CD8-positive, alpha-beta memory T cell (primary cell): ENCODE measurements at places on chromosomes 12 and 14.

- no peaks in the 10 kb centered on the region for H3K27me3 ChIP-seq
- H3K36me3 ChIP-seq: no peaks in the 10 kb centered on the region
- no peak for DNase-seq
- H3K27ac ChIP-seq: no peak overlapping the region
- no peak overlapping the region for H3K4me3 ChIP-seq
- H3K4me1 ChIP-seq: peaks cover 32% of the 10 kb centered on the region
Observed at GRCh38 chr14:45246691-45247090, 6.3 kb downstream of the MIS18BP1 start.

DNA sequence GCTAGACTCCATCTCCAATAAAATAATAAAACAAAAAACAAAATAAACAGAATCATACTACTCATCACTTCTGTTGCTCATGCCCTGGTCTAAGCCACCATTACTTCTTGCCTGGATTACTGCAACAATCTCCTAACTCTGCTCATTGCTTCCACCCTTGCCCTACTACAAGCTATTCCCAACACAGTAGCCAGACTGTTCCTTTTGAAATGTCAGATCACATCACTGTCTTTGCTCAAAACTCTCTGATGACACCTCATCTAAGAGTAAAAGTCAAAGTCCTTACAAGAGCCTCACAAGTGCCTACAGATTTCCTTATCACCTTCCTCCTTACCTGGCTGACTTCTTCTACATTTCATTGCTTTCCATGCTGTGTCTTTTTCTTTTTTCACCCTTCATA, 10.0 kb downstream of the FBXO33 start:
- H3K27ac ChIP-seq: no peak overlapping the region
- H3K4me1 ChIP-seq: peaks cover 31% of the 10 kb centered on the region
- no peak overlapping the region for H3K4me3 ChIP-seq
- no peak for DNase-seq

GRCh38 chr12:99002731-99003130, 357.6 kb downstream of the APAF1 start:
- H3K27ac ChIP-seq: no peak overlapping the region
- H3K4me1 ChIP-seq: no peaks in the 10 kb centered on the region
- no peaks in the 10 kb centered on the region for H3K36me3 ChIP-seq
- no peak for DNase-seq
- peaks cover 3% of the 10 kb centered on the region for H3K27me3 ChIP-seq

DNA sequence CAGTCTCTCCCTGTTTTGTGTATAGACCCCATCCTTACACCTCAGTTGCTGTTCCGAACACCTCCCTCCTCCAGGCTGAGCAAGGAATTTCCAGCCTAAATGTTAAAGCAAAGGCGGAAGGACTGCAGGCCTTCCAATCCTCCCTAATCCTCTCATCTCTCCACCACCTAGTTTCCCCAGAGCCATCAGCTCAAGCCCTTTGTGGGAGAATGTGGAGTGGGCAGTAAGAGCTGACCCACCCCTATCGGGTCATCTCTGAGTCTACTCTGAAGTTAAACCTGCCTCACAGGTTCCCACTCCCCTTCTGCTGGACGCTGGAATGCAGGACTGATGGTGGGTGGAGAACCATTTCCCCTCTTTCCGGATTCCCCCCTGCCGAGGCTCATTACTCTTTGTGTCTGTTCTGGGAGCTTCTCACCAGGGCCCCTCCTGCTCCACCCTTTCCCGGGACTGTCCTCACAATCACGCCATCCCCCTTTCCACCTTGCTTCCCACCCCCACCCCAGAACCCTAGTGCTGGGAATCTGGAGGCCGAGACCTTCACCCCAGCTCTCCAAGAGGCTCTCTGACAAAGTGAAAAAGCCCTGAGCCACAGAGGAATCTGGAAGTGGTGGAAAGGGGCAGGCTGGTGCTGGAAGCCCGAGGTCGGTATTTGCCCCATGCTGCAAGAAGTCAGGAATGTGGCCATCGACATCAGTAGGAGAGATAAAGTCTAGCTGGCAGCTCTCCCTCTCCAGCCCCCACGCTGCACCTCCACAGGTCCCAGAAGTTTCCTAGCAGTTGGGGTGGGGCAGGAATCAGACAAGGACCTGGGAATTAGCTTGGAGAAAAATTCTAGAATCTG, 3.3 kb upstream of the KRT18 start:
- no peaks in the 10 kb centered on the region for H3K36me3 ChIP-seq
- DNase-seq: no peak
- H3K27ac ChIP-seq: no peak overlapping the region
- peaks cover 7% of the 10 kb centered on the region for H3K4me1 ChIP-seq

DNA sequence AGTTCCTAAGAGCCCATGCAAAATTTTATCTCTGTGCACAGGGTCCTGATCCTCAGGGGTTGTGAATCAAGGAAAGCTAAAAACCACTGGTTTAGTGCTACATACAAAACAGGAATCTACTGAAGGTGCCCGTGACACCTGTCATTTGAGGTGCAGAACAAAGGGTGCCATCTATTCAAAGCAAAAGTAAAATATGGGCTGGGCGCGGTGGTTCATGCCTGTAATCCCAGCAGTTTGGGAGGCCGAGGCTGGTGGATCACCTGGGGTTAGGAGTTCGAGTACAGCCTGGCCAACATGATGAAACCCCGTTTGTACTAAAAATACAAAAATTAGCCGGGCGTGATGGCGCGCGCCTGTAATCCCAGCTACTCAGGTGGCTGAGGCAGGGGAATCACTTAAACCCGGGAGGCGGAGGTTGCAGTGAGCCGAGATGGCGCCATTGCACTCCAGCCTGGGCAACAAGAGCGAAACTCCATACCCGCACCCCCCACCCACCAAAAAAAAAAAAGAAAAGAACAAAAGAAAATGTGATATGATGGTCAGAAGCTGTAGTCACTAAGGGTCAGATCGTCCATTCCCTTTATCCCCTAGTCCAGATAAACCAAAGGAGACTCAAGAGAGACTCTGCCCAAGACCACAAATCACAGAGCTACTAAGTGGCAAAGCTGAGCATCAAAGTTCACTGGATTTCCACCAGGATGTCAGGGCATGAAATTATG, 3.4 kb downstream of the PPTC7 start:
- H3K36me3 ChIP-seq: no peaks in the 10 kb centered on the region
- peaks cover 80% of the 10 kb centered on the region for H3K4me1 ChIP-seq
- H3K4me3 ChIP-seq: peak overlapping the region; percentile 7
- no peak for DNase-seq
- no peaks in the 10 kb centered on the region for H3K27me3 ChIP-seq

GRCh38 chr14:64060199-64060545, 207.4 kb downstream of the SYNE2 start:
- DNase-seq: no peak
- peaks cover 23% of the 10 kb centered on the region for H3K36me3 ChIP-seq
- H3K27me3 ChIP-seq: no peaks in the 10 kb centered on the region
- no peak overlapping the region for H3K4me3 ChIP-seq

- no peaks in the 10 kb centered on the region for H3K36me3 ChIP-seq
- H3K4me3 ChIP-seq: no peak overlapping the region
- no peak for DNase-seq
Observed at GRCh38 chr12:51818566-51819300, 29.8 kb downstream of the FIGNL2 start.

DNA sequence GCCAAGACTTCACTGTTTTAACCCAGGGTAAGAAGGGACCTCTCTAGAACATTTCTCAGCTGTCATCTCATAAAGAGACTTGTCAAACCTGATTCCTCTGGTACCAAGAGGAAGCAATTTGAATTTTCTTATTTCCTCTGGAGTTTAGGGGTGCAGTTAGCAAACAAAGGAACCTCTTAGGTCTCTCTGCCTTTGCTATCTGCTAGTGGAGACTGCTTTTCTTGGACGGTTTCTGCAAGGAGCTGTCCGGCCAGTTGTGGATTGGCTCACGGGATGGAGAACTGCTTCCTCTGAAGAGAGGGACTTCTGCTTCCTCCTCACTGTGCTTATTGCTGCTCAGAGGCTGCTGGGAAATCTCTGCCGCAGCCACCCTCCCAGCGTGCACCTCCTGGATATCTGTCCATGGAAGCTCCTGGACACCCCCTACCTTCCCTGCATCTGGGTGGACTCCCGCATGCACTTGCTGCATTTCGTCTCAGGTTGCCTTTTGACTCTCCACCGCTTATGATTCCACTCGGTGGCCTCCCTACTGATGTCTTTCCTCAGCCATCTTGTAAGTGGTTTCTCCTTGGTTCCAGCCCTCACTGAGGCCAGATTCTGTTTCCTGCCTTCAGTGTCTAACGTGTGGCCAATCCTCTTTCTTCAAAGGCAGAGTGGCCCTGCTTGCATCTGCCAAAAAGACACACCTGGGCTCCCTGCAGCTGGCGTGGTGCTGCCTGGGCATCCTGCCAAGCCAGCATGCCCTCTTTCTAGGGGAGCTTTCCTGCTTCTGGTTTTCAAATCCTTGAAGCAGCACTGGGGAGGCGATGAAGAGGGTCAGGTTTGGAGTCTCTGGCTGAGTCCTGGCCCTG, 187.3 kb downstream of the CHST11 start:
- no peaks in the 10 kb centered on the region for H3K27me3 ChIP-seq
- no peak overlapping the region for H3K4me3 ChIP-seq
- peak overlapping the region; percentile 13 for H3K27ac ChIP-seq
- no peak for DNase-seq
- H3K4me1 ChIP-seq: peaks cover 18% of the 10 kb centered on the region
- peaks cover 4% of the 10 kb centered on the region for H3K36me3 ChIP-seq

GRCh38 chr12:8038659-8039114, 6.2 kb downstream of the FOXJ2 start:
- H3K4me1 ChIP-seq: peaks cover 58% of the 10 kb centered on the region
- peaks cover 23% of the 10 kb centered on the region for H3K36me3 ChIP-seq
- H3K27ac ChIP-seq: no peak overlapping the region
- no peaks in the 10 kb centered on the region for H3K27me3 ChIP-seq
- H3K4me3 ChIP-seq: peak overlapping the region; percentile 32

DNA sequence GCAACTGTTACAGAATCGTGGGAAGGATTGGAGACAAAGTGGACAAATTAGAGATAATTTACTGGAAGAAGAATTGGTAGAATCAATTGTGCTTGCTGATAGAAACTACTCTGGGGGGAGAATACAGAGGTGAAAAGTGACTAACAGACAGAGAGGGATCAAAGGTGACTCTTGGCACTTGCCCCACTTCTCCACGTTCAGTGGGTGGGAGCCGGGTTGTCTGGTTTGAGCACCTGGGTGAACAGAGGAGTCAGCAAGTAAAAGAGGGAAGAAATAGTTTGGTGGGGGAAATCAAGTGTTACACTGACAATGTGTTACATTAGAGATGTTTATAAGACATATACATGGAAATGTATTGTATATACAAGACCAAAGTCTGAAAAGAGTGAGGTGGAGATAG, 69.1 kb downstream of the PPP2R5E start:
- no peaks in the 10 kb centered on the region for H3K27me3 ChIP-seq
- H3K4me1 ChIP-seq: peaks cover 39% of the 10 kb centered on the region
- H3K36me3 ChIP-seq: no peaks in the 10 kb centered on the region
- no peak for DNase-seq
- H3K27ac ChIP-seq: no peak overlapping the region

GRCh38 chr14:39456702-39457250, 24.5 kb upstream of the FBXO33 start:
- no peaks in the 10 kb centered on the region for H3K4me1 ChIP-seq
- H3K4me3 ChIP-seq: no peak overlapping the region
- H3K27ac ChIP-seq: no peak overlapping the region
- H3K27me3 ChIP-seq: no peaks in the 10 kb centered on the region
- DNase-seq: no peak
- H3K36me3 ChIP-seq: no peaks in the 10 kb centered on the region

DNA sequence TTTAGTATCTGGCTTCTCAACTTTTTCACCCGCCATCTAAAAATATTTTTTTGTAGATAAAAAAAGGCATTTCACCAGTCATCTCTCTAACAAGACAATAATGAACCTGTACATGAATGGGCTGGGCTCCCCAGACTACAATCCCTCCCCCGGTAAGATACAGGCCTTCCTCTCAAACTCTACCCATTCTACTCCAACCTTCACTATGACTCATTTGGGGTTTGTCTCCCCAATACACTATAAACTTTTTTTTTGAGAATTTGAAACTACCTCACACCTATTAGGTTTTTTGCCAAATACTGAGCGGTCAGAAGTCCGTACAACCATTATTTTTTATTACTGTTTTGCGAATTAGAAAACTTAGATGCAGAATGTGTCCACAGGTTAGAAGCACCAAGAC, 784 bp downstream of the RPL6 start:
- peak; percentile 14 for DNase-seq
- H3K4me3 ChIP-seq: peak overlapping the region; percentile 93
- peak overlapping the region; percentile 92 for H3K27ac ChIP-seq
- no peaks in the 10 kb centered on the region for H3K27me3 ChIP-seq

DNA sequence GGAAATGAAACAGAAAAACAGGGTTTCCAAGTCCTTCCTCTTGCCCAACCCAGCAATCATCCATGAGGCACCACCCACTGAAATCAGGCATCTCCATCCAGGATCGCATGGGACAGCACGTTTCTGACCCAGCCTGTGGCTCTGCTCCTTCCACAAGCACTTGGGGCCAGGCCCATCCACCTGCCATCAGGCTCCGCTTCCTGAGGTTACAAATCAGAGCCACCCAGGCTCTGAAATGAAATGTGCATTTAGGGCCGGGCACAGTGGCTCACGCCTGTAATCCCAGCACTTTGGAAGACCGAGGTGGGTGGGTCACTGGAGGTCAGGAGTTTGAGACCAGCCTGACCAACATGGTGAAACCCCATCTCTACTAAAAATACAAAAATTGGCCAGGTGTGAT, 717 bp upstream of the KRT78 start:
- H3K27me3 ChIP-seq: no peaks in the 10 kb centered on the region
- DNase-seq: no peak
- no peaks in the 10 kb centered on the region for H3K4me1 ChIP-seq
- H3K27ac ChIP-seq: no peak overlapping the region
- H3K36me3 ChIP-seq: no peaks in the 10 kb centered on the region
- H3K4me3 ChIP-seq: no peak overlapping the region

DNA sequence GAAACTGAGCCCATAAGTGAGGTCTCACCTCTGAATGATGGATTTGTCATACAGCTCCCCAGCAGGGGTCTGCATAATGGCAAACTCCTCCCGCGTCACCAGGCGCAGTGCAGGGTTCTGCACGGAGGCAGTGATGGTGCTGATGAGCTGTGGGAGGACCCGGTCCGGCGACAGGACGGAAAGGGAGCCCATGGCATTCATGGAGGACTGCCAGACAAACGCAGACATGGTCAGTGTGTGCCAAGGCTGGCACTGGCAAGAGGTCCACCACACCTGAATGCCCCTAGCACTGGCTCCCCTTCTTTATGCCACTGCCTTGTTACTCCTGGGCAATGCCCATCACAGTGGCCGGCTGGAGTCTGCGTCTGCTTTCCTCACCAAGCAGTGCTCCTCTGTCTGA, 32.7 kb downstream of the GCN1 start:
- H3K4me1 ChIP-seq: no peaks in the 10 kb centered on the region
- no peak for DNase-seq
- H3K36me3 ChIP-seq: peaks cover 49% of the 10 kb centered on the region
- no peak overlapping the region for H3K4me3 ChIP-seq
